ENCODE measurements at places on chromosomes 7 and 10. TPM values are rescaled to one million over a fixed set of nuclear protein-coding genes. Genes with fewer than 3 reads are reported as not detected.

PHKG1 gene
- 1.9 TPM for total RNA-seq

SLC29A3 gene
- 5.5 TPM for total RNA-seq

DNA sequence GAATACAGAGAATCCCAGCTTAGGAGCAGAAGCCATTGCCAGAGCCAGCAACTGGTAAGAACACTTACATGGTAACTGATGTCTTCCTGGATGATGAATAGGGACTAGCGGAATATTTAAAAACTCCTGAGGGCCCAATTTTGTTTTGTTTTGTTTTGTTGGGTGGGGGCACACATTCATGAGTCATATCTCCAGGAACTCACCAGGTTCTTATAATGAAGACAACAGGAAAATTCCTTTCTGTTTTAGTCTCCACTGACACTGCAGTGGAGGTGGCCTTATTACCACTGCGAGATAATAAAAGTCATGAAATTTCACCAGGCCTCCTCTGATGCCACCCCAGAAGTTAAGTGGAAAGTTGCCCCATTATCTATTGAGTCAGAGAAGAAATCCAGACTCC lies 6.6 kb upstream of the CUZD1 start:
- no peak for DNase-seq

GRCh38 chr10:87058171-87058570 lies 36.5 kb downstream of the GLUD1 start:
- no peak for DNase-seq

DNA sequence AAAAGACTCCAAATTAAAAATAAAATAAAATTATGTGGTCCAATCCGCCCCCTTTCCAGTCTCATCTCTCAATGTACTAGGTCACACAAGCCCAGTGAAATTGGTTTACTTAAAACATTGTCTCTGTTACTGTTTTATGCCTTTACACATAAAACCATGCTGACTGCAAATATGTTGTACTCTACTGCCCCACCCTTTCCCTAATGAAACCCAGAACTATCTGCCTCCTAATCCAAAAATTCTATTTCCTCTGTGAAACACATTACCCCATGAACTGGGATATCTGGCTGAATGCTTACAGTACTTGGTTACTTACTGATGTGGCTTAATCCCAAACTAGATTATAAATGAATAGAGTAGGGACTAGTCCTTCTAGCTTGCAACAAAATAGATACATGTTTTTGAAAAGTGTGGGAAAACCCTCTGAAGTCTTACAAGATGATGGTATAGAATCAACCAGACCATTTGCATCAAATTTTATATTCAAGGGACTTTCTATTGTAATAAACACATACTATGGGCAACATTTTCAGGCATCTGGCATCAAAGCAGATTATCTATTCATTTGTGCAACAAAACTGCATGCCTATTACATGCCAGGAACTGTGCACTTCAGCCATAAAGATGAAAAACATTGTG lies 10.0 kb upstream of the KMT2E start:
- DNase-seq, result no peak

GRCh38 chr7:12926206-12926605 lies 238.8 kb downstream of the ARL4A start:
- DNase-seq, result no peak

GRCh38 chr7:4010923-4011656 lies 671.0 kb upstream of the FOXK1 start:
- no peak for DNase-seq

- DNase-seq, result no peak
Measured at GRCh38 chr7:135333200-135333599, 99.6 kb downstream of the STRA8 start.

GRCh38 chr7:98210513-98211220 lies 572 bp upstream of the BHLHA15 start:
- DNase-seq, result no peak

All from activated T-cell treated with anti-CD3 and anti-CD28 coated beads, Interleukin-2, amount 50 U/mL, for 4 hours (primary cell).